Endothelial cell of coronary artery (primary cell): ENCODE measurements at places on chromosomes 4 and X. TPM values are rescaled to one million over a fixed set of nuclear protein-coding genes. Genes with fewer than 3 reads are reported as not detected.

The SRPX2 gene
- total RNA-seq: 95.5 and 151 TPM in 2 replicates

The PITX2 gene
- total RNA-seq: not detected in 2 replicates

The PDK3 gene
- total RNA-seq: 5.5 and 6.7 TPM in 2 replicates

The DACH2 gene
- not detected in 2 replicates for total RNA-seq

The LINC00632 gene
- total RNA-seq: 0.72 and 1.1 TPM in 2 replicates
